ENCODE measurements at places on chromosomes 6 and 20. TPM values are rescaled to one million over a fixed set of nuclear protein-coding genes. Genes with fewer than 3 reads are reported as not detected.
A peak's percentile ranks its signal among the peaks of the same experiment; 100 is the strongest.

ZNF311 gene
- 0.52 TPM for total RNA-seq

- peak; percentile 10 for DNase-seq
Measured at GRCh38 chr20:57061051-57061900, 205.2 kb downstream of the BMP7 start.

GRCh38 chr20:1941226-1941625 is 46.0 kb downstream of the SIRPA start:
- no peak for DNase-seq

GRCh38 chr6:44225579-44226325 is 2.4 kb downstream of the SLC29A1 start:
- no peak for DNase-seq

DNA sequence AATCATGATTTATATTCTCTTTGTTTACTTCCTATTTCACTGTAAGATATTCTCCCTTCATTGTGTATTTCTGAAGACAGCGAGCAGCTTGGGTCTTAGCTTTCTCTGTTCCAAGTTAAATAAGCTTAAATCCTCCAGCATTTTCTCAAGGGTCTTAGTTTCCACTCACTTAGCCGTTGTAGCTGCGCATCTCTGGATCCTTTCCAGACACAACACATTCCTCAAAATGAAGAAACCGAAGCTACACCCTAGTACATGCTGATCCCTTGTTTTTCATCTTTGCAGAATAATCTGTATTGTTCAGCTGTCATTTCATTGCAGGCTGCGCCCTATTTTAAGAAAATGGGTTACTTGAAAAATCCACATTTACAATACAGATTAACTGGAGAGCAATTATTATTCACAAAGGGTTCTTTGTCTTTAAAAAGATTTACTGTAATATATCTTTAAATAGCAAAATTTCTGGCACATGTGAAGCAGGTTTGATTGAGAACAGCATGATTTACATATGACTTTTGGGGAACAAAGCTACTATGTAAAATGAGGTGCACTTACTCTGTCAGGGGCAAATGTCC is 375.8 kb downstream of the QKI start:
- DNase-seq, result no peak

DNA sequence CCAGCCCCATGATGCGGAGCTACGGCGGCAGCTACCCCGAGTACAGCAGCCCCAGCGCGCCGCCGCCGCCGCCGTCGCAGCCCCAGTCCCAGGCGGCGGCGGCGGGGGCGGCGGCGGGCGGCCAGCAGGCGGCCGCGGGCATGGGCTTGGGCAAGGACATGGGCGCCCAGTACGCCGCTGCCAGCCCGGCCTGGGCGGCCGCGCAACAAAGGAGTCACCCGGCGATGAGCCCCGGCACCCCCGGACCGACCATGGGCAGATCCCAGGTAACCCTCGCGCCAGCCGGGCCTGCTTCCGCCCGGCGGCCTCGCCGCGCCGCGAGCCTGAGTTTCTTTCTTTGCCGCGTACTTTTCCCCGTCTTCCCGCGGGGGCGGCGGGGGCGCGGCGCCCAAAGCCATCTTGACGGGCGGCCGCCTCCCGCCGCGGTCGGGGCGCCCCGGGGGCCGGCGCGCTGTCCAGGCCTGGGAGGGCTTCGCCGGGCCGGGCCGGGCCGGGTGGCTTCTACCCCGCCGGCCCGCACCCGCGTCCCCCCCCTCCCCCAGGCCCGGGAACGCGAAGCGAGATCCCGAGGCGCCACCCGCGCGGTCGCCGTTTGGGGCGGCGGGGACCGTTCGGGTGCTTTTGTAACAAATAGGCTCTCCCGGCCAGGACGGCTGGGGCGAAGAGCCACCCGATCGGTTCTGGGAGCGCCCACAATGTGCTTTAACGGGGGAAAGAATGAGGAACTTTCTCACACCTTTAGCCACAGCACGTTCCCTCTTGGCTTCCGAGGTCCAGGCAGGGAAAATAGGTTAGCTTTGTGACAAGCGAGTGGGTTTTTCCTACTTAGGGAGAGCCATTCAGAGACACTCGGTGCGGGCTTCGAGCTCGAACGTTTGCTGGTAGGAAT is 2.3 kb downstream of the ARID1B start:
- no peak for DNase-seq

DNA sequence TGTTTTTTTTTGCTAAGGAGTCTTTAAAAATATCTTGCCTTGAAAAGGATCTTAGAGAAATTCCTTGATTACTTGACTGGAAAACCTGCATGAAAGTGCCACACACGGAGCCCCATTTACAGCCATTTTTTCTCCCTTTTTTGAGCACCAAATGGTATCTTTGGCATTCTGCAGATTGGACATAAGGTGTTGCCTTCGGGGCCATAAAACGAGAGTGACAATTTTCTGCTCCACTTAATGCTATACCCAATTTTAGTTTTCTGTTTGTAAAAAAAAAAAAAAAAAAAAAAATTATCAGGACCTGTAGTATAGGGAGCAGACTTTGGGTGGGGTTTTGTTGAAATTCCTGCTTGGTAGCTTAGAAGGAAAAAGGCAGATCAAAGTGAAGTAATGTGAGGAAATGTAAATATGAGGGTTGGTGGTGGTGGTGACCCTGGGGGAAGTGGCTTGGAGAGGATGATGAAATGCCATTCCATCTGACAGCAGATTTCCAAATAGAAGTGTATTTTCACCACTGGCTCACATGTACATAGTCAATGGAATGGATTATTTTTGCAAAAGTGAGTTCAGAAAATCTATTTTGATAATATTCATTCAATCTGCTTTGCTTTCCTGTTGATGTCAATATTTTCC is 212.1 kb upstream of the SOX4 start:
- DNase-seq, result no peak
